ENCODE measurements at places on chromosomes 3 and 15. TPM values are rescaled to one million over a fixed set of nuclear protein-coding genes. Genes with fewer than 3 reads are reported as not detected.

CPLX3 gene
- polyA plus RNA-seq, result 0.22 TPM

SNX22 gene
- polyA plus RNA-seq, result 1.1 TPM

ZCWPW2 gene
- 1.9 TPM for polyA plus RNA-seq

ZNF774 gene
- polyA plus RNA-seq, result 1.1 TPM

SRPRB gene
- 25.2 TPM for polyA plus RNA-seq

SCN11A gene
- polyA plus RNA-seq, result 0.32 TPM

ST8SIA2 gene
- polyA plus RNA-seq, result 0.06 TPM

FRMD4B gene
- polyA plus RNA-seq, result 5.9 TPM

LNP1 gene
- polyA plus RNA-seq, result 4.8 TPM

TAGLN3 gene
- 1.8 TPM for polyA plus RNA-seq

ANKUB1 gene
- polyA plus RNA-seq, result not detected

TGM5 gene
- 0.16 TPM for polyA plus RNA-seq

CD86 gene
- polyA plus RNA-seq, result 3.4 TPM

PRTG gene
- polyA plus RNA-seq, result 0.68 TPM

NMNAT3 gene
- 11.9 TPM for polyA plus RNA-seq

DUOXA1 gene
- 12.1 TPM for polyA plus RNA-seq

FGF7 gene
- polyA plus RNA-seq, result 56.4 TPM

STRIT1 gene
- not detected for polyA plus RNA-seq

HDC gene
- polyA plus RNA-seq, result 5.4 TPM

ISL2 gene
- not detected for polyA plus RNA-seq
